CD4-positive, alpha-beta T cell treated with Interleukin-17A for 1 hour (primary cell): ENCODE measurements at places on chromosomes 12 and 14.

GRCh38 chr12:27539191-27539631 is 15.2 kb downstream of the PPFIBP1 start:
- no peak for DNase-seq

- DNase-seq, result no peak
Observed at GRCh38 chr14:49287004-49287403, 299.2 kb downstream of the RPS29 start.

DNA sequence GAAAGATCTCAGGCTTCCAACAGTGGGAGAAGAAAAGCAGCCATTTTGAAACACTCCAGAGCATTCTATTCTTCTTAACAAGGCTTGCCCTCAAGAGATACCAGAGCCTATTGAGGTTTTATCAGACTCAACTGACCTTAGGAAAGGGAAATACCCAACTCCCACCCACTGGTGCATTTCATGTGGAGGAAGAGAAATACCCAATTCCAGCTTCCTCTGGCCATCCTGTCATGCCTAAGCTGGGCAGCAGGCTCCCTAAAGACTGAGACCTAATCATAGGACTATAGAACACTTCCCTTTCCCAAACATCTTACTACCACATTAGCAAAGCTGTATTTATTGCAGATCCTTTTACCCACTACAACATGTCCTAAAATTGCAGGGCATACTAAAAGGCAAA is 164.5 kb downstream of the KIF21A start:
- DNase-seq, result no peak

DNA sequence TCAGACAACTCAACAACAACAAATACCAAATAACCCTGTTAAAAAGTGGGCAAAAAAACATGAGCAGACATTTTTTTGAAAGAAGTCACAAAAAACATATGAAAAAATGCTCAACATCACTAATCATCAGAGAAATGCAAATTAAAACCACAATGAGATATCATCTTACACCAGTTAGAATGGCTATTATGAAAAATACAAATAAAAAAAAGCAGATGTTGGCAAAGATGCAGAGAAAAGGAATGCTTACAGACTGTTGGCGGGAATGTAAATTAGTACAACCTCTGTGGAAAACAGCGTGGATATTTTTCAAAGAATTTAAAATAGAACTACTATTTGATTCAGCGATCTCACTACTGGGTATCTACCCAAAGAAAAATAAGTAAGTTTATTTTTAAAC is 114.0 kb downstream of the SLC38A4 start:
- DNase-seq, result no peak

GRCh38 chr12:70443062-70443673 is 77.1 kb downstream of the KCNMB4 start:
- DNase-seq, result no peak

GRCh38 chr12:118981285-118982211 is at the start of gene SRRM4:
Gene SRRM4, plus strand, starts transcription at chr12:118981541. Its CDS starts 342 bp downstream, at chr12:118981883.
- no peak for DNase-seq

DNA sequence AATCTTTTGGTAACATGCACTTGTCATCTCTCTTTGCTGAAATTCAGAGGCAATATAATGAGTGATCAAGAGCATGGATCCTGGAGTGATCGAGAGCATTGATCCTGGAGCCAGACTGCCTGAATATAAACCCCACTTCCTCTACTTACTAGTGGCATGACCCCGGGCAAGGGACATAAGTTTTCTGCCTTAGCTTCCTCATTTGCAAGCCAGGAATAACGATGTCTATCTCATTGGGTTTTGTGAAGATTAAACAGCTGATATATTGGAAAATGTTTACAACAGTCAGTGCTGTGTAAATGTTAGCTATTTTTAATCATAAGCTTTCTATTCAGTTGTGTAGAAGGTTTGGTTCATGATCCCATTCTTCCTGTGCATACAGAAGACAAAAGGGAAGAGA is 2.4 kb upstream of the CSRNP2 start:
- DNase-seq, result no peak

DNA sequence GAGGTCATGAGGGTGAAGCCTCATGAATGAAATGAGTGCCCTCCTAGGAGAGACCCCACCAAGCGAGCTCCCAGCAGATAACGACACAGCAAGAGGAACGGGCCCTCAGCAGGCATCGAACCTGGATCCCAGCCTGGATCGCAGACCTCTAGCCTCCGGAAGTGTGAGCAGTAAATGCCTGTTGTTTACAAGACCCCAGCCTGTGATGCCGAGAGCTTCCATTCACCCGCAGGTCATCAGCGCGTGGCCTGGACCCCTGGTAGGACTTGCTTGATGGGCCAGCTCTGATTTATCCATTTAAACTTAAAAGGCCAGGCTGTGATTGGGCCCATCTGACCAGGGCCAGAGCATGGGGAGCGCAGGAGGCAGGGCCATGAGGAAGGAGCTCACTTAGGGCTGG is 7.0 kb downstream of the TMEM179 start:
- no peak for DNase-seq

DNA sequence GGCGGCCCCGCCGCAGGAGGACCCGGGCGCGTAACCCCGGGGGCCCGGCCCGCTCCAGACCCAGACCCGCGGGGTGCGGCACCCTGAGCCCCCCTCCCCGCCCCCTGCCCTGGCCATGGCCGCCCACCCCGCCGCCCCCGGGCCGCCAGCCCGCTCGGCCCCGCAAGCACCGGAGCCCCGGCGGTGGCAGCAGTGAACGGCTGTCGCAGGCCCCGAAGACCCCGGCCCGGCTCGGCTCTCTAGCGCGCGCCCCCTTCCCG is 221 bp downstream of the MARCHF9 start:
- DNase-seq, result no peak

DNA sequence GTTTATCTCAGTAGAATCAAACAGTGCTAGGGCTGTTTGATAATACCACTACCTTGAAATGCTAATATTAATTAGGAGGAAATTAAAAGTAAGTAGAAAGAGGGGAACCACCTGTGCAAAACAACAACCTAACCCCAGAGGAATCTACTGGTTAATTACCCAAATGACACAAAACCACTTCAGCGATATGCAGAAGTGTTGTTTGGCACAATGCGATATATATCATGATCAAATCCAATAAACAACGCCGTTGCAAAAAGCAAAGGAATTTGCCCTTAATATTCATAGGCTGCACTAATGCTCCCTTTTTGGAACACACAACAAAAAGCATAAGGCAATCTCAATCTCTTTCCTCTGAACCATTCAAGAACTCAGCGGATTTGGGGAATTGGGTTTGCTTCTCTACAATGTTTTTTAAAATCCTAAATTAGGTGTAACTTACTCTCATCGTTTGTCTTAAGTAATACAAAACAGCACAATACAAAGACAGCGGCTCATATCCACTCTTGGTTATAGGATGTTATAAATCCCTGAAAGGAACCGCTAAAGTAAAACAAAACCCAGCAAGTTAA is 1.5 kb downstream of the MAP4K5 start:
- DNase-seq, result no peak

DNA sequence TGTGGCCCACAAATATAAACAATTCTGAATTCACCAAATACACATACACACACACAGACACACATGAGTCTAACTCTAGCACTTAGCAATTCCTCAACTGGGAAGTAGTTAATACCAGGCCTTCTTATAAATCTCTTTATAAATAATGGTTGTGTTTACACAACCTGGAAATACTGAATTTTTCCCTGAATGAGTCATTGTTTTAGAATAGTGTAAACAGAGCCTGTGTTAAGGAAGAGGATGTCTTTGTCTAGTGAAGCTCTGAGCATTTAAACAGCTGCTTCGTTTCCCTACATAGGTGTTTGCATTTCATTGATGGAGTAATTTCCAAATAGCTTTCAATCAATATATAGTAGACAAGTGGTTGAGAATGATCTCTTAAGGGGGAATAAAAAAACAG is 218.8 kb downstream of the BTG1 start:
- DNase-seq, result no peak

DNA sequence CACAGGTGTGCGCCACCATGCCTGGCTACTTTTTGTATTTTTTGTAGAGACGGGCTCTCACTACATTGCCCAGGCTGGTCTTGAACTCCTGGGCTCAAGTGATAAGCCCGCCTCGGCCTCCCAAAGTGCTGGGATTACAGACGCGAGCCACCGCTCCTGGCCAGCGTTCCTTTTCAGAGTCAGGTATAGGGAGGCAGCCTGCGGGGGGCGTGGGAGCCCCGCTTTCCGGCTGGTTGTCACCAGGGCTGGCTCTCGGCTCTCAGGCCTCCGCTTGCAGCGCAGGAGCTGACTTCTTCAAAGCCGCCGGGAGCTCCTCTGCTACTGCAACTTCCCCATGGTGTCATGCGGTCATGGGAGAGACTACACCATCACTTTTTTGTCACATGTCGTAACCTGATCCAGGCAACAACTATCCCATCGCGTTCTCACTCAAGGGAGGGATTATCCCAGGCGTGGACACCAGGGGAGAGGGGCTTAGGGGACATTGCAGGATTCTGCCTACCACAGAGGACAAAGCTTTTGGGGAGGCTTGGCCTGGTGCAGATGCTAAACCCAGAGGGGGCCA is 129.4 kb downstream of the SCARB1 start:
- no peak for DNase-seq
